WTC11 (cell line): ENCODE measurements at places on chromosomes 4 and X.

- DNase-seq: no peak
Observed at GRCh38 chrX:17638731-17639130, 98.6 kb upstream of the SCML1 start.

DNA sequence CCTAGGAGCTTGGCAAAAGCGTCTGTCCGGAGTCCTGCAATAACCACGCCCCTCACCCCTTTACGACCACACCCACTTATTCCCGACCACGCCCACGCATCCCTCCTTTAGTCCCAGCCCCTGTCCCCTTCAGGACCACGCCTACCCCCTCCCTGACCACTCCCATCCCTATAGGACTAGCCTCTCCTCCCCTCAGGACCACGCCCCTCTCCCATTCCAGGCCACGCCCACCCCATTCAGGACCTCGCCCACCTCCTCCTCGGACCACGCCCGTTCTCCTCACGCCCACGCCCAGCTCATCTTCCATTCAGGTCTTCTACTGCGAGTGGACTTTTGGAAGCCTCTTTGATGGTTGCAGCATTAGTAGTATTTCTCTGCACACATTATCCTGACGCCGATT is 131.2 kb upstream of the STX18 start:
- peak; percentile 100 for DNase-seq

DNA sequence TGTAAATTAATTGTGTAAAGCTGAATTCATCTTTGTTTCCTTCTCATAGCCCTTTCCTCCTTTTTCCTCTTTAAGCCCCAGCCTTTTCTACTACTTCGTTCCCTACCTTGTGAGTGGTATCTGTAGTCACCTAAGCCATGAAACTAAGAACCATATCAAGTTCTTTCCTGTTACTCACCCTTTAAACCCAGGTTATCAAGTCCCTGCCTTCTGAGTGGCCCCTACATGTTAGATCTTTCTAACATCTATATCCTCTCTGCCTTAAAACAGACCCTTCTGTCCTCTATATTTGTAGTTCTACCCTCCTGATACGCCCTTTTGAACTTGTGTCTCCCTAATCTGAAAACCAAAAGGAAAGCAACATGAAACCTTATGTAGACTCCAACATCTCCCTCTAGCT is 7.2 kb downstream of the AP1AR start:
- no peak for DNase-seq

- no peak for DNase-seq
Observed at GRCh38 chr4:107258359-107258758, 222.2 kb upstream of the DKK2 start.

DNA sequence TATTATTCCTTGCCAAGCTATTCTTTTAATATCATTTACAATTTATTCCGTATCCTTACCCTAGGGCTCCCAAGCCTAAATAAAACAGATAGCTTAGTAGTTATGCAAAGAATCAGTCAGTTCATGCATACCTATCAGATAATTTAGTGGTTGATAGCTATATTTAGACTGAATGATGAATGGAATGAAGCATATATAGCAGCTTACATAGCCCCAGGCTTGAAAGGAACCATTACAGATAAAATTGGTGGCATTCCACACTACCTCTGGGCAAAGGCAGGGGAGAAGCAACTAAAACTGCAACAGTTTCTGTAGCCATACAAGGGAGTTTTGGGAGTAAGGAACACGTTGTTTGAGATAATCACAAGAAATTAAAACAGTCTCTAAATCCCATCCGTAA is 2.7 kb downstream of the ACE2 start:
- DNase-seq: no peak

DNA sequence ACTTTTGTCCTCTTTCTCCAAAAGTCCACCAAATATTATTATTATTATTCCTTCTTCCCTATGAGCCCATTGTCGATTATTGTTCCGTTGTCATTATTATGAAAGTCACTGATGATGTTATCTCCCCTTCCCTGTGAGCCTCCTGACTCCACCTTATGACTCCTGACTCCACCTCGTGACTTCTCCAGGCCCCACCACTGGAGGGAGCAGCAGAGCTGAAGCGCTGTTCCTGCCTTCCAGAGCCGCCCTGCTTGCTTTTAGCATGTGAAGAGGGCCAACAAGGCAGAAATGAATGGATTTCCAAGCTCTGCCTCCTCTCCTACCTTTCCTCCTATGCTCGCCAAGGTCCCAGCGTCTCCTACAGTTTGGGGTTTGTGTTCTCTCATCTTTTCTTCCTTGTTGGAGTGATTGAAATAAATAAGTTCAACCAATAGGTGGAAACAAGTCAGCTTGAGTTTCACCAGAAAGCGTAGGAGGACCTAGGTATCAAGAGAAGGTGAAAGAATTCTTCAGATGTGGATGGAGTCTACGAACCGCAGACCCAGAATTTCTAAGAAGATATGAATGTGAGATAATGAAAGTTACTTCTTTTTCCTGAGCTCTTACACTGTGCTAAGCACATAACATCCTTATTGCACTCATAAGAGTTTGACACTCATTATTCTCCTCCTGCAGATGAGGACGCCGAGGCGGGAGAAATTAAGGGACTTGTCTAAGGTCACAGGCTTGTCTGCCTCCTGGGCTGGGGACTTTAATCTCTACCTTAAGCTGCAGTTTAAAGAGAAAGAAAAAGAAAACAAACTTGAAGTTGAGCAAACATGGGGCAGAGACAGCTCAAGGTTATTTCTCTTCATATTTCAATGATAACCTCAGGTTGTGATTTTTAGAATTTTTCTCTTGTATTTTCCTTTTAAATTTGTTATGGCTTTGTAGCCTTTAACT is 26.1 kb downstream of the IGSF1 start:
- DNase-seq: peak; percentile 77

GRCh38 chr4:123415977-123416376 is 19.4 kb downstream of the SPRY1 start:
- DNase-seq: no peak

DNA sequence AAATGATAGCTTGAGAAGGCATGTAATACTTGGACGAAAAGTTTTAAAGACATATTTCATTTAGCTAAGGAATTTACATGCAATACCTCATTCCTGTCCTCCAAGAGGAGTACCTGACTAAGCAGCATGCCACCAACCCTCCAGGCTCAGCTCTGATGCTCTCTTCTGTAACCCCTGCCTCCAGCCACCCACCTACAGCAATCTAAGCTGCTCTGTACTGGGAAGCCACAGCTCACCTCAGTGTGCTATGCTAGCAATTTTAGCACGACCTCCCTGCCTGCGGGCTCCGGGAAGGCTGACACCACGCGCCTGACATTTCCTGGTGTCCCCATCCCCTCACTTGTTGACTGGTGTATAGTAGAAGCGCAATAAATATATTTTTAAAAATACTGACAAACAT is 23.2 kb upstream of the GPM6B start:
- DNase-seq: no peak

DNA sequence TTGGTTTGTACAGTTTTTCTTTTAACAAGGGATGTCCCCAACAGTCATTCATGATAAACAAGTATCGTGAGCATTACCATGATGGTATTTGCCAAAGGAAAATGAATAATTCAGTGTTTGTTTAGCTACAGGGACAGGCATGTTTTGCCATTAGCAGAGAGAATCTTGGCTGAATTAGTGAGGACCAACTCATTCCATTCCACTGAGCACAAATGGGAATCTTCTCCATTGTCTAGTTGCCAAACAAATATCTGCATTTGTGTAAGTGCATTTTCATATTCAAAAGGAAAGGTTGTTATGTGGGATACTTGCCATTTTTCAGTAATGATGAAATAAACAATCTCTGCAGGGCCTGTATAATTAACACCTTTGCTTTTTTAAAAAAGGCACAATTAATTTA is 1762.6 kb downstream of the RPA4 start:
- no peak for DNase-seq

GRCh38 chr4:141884070-141884469 is 247.7 kb downstream of the IL15 start:
- DNase-seq: no peak

DNA sequence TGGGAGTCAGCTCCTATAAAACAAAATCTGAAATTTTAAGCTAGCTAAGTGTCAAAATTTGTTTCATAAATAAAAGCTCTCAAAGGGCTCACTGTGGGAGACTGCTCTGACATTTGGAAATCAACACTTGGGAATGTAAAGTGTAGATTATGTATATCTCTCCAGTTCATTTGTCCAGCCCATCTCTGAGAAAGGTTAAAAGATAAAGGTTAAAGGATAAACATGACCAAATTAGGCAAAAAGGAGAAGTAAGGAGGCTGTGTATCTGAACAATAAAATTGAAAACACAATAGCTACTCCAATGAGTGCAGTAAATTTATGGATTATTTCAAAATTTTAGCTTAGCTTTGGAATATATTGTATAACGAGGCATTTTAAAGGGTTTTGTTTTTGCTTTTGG is 304.9 kb downstream of the UNC5C start:
- DNase-seq: no peak

DNA sequence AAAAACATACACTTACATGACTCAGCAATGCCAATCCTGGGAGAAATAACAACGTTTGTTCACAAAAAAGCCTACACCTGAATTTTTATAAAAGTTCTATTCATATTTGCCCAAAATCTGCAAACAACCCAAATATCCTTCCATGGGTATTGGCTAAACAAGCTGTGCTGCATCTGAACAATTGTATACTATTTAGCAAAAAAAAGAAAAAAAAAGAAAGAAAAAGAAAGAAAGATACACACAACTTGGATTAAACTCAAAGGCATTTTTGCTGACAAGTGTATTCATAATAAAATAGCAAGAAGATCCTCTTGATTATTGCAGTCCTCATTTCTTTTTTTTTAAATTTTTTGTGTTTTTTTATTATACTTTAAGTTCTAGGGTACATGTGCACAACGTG is 24.5 kb upstream of the MAGEA3 start:
- DNase-seq: no peak

DNA sequence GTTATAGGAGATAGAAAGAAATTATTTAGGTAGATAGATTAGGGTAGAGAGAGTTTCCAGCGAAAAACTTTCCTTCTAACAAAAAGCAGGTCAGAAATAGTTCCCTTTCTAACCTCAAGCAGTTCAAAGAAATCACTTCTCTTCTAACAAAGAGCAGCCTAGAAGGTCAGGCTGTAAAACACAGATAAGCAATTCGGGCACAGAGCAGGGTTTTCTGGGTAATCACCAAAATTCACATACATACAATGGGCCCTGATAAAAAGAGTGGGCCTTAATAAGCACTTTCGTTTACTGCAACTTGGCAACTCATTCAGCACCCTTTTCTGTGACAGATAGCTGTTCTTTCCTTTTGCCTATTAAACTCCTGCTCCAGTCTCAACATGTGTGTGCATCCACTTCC is 13.4 kb upstream of the NAF1 start:
- no peak for DNase-seq

DNA sequence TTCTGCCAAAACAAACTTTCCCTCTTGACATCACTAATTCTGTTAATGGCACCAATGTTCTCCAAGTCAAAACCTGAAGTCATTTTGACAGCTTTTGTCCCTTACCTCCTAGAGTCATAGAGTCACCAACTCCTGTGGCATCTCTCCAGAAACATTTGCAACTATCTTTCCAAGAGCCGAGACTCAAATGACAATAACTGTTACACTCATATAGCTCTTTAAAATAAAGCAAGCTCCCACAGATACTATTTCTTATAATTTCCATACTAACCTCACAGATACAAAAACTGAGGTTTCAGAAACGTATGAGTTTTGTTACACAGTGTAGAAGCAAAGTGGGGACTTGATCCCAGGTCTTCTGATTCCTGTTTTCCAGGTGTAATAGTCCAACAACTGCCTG is 18.3 kb downstream of the GPRIN3 start:
- DNase-seq: no peak

- DNase-seq: no peak
Observed at GRCh38 chr4:147683188-147683591, 773 bp downstream of the PRMT9 start.

DNA sequence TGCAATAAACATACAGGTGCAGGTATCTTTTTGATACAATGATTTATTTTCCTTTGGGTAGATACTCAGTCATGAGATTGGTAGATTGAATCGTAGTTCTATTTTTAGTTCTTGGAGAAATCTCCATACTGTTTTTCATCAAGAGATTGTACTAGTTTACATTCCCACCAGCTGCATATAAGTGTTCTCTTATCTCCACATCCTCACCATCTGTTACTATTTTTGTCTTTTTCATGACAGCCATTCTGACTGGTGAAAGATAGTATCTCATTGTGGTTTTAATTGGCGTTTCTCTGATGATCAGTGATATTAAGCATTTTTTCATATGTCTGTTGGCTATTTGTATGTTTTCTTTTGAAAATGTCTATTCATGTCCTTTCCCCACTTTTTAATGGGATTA is 202.2 kb downstream of the RAPGEF2 start:
- DNase-seq: no peak

GRCh38 chrX:13551610-13552009 is 17.8 kb upstream of the EGFL6 start:
- no peak for DNase-seq

DNA sequence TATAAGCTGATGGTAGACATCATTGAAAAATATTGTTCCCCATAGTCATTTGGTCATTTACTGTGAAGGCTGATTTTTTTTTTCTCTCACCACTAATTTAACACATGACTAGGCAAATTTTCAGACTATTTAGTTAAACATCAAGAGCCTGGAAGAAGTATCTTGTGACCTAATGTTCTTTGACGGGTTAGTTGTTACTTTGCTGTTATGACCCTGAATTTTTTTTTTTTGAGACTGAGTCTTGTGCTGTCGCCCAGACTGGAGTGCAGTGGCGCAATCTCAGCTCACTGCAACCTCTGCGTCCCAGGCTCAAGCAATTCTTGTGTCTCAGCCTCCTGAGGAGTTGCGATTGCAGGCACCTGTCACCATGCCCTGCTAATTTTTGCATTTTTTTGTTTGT is 67.0 kb downstream of the HPF1 start:
- DNase-seq: no peak

DNA sequence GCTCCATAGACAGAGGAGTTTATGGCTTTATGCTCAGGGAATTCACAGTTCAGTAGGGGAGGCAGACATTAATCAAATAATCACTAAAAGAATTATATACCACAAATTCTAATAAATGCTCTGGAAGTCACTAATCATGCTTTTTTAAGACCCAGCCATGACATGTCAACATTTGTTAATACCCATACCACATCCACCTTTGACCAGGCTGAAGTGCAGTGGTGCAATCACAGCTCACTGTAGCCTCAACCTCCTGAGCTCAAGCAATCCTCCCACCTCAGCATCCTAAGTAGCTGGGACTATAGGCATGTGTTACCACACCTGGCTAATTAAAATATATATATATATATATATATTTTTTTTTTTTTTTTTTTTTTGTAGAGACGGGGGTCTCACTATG is 12.8 kb upstream of the SCD5 start:
- no peak for DNase-seq

DNA sequence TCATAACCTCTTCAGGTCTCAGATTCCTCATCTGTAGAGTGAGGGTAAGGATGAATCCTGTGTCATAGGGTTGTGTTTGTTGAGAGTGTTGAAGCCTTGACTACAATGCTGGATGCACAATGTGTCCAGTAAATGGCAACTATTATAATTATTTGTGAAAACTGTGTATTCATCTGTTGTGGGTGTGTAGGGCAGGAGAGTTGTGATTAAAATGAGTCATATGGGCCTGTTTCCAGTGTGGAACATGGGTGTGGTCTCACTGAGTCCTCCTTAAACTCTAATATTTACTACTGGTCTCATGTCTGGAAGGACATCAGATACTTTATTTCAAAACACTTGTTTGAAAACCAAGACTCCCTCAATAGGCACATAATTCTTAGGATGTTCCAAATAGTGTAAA is 208.5 kb upstream of the CASK start:
- no peak for DNase-seq

- peak; percentile 8 for DNase-seq
Observed at GRCh38 chrX:57918750-57919436, 8.6 kb upstream of the ZXDA start.

- DNase-seq: no peak
Observed at GRCh38 chr4:153218961-153219360, 14.7 kb downstream of the TRIM2 start.

GRCh38 chrX:153667956-153668396 is 5.6 kb downstream of the PNCK start:
- peak; percentile 84 for DNase-seq
